ENCODE measurements at places on chromosomes 11 and 22. TPM values are rescaled to one million over a fixed set of nuclear protein-coding genes. Genes with fewer than 3 reads are reported as not detected.

- DNase-seq: peak; percentile 73
These were observed 722 bp upstream of the GUCY1A2 start for GRCh38 chr11:107018902-107019493.

DNA sequence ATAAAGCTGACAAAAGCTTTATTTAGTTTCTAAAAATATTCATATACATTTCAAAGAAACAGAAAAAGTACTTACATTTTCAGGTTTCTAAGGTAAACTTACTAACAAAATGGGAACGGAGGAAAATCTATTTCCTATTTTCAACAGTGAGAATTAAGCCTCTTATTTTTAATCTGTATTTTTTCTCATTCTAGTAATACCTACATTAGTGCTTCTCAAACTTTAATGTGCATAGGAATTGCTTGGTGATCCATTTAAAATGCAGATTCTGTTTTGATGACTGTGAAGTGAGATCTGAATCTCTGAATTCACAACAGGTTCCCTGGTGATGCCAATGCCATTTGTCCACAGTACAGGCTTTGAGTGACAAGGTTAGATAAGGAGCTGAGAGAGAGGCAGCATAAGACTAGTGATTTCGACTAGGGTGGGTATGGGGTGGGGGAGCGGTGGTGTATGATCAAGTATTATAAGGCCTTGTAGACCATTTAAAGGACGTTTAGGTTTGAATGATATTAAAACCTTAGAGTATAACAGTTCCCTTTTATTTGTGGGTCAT lies 402.8 kb downstream of the CNTN5 start:
- no peak for DNase-seq

DNA sequence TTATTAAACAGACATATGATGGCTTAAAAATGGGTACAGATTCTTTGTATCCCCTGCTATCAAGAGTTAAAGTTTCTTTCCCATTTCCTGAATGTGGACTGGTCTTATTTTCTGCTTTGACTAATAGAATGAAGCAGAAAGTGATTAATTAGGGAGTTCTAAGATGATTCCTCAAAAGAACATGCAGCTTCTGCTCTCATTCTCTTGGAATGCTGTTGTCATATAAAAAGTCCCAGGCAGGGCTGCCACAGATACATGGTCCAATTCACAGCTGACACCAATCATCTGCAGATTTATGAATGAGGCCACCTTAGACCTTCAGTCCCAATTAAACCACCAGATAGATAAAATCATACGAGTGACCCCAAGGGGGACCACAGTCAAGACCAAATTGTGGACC lies 844.5 kb upstream of the RAG2 start:
- DNase-seq: no peak

DNA sequence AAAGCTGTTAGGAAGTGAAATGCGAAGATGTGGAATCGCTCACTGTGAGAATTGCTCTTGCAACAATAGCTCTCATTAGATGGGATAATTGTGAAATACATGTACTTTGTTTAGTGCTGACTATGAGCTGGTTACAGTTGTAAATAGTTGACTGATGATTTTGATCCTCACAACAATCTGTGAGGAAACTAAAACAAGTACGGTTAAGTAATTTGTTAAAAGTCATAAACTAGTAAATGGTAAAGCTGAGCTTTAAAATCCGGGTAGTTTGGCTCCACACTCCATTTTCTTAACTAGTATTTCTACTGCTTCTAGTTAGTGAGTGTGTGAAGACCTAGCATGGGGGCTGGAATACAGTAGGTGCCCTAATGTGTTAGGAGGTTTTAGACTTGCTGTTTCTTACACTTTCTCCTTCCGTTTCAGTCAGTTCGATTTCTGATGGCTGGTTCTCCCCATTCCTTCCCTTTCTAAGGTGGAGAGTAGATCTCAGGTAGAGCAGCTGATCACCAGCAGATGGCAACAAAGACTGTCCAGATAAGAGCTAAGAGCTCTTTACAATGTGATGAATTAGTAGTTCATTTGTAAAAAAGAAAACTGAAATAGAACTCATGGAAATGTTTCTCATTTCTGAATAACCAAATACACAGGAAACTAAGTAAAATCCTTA lies 16.3 kb upstream of the CYP2R1 start:
- DNase-seq: peak; percentile 60

DNA sequence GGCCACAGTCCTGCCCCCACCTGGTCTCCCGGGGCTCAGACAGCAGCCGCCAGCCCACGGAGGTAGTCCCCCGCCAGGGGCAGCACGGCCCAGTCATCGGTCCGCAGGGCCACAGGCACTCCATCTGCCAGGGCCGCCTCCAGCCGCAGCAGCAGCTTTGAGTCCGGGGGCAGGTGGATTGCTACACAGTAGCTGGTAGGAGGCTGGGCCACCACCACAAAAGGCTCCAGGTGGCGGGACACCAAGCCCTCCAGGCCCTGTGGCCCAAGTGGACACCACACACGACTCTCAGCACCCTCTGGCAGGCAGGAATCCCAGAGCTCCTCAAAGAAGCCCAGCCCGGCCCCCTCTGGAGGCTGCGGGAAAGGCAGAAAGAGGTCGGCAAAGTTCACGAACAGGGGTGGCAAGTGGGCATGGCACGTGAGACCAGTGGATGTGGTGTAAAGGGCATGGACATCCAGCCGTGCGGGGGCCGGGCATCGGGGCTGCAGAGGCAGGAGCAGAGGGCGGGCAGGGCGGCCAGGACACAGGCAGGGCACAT lies 2.9 kb downstream of the AP5B1 start:
- DNase-seq: no peak

- no peak for DNase-seq
These were observed 29.7 kb upstream of the CYB5R3 start for GRCh38 chr22:42678894-42679293.

DNA sequence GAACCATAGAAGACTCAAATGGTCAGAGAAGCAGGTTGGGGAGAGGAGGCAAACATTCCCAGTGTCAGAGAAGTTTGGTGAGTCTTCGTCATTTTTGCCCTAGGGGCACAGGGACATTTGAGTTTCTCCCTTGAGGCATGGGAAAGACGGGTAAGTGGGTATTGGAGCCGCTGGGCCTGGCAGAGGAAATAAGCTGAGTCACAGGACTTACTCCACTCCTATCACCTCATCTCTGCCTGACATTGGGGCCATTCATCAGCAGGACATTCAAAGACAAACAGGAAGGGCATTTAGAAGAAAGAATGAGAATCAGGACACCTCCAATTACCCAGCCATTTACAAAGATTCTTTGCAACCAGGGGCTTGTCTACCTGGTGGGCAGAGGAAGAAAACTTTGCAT lies 100.7 kb upstream of the SEZ6L start:
- no peak for DNase-seq

Gene SAAL1
- 17.4 TPM for total RNA-seq

Gene LRRC32
- total RNA-seq: 25.8 TPM

Gene APOBEC3B
- 2.2 TPM for total RNA-seq

Gene PTPRCAP
- total RNA-seq: 0.32 TPM

GRCh38 chr11:125443767-125444311 lies 52.2 kb downstream of the FEZ1 start:
- DNase-seq: no peak

DNA sequence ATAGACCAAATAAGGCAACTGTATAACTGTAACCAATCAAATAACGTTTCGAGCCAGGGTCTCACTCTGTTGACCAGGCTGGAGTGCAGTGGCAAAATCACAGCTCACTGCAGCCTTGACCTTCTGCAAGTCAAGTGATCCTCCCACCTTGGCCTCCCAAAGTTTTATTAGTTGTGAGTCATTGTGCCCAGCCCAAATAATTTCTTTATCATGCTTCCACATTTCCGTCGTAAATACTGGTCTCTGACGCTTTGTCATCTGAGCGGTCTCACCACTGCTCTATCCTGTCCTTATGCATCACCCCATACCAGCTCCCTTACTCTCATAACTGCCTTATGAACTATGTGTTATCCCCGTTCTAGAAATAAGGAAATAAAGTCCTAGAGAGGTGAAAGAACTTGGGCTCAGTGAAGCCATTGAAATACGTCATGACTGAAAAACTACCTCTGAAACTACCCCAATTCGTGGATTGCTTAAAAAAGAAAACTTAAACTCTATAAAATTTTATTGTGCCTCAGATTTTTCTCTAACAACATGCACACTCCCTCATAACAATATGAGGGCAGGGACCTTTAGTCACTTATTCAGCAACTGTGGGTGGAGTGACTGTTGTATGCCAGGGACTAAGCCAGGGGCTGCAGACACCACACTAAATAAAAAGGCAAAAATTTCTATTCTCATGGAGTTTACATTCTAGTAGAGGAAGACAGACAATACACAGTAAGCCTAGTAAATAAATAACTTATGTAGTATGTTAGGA lies 15.8 kb upstream of the RTN4RL2 start:
- DNase-seq: peak; percentile 63

- DNase-seq: no peak
These were observed 77.9 kb downstream of the KCNQ1 start for GRCh38 chr11:2522631-2523255.

- no peak for DNase-seq
These were observed 56.2 kb upstream of the SC5D start for GRCh38 chr11:121236115-121237001.

DNA sequence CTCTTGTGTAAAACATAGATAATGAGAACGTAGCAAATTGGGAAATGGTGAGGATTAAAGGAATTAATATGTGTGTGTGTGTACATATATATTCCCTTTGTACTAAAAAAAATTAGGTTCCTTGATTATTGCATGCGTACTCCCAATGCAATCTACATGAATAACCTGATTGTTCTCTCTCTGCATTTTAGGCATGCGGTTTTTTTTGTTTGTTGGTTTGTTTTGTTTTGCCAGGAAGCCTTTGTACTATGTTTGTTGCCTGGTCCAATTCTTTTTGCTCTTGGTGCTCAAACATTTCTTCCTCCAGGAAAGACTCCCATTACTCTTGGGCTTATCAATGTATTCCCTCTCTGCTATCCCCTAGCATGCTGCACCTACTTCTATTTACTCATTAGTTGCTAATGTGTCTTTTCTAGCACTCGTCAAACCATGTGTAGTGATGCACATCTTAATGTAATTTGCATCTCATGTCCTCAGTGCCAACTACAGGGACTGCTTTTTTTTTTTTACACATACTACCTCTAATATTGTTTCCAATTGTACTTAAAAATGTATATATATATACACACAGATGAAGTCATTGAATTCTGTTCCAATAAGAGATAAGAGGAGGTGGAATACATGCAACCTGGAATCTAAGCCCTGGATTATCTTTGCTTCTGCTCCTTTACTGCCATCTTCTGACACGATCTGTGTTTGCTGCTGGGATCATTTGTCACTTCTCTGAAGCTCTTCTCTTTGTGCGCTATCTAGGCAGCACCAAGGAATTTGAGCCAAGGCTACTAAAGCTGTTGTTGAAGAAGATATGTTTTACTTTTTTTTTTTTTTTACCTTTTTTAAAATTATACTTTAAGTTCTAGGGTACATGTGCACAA lies 197.2 kb upstream of the ANO3 start:
- DNase-seq: peak; percentile 29

Gene ST3GAL4
- 16.8 TPM for total RNA-seq

Gene C11orf87
- total RNA-seq: not detected

DNA sequence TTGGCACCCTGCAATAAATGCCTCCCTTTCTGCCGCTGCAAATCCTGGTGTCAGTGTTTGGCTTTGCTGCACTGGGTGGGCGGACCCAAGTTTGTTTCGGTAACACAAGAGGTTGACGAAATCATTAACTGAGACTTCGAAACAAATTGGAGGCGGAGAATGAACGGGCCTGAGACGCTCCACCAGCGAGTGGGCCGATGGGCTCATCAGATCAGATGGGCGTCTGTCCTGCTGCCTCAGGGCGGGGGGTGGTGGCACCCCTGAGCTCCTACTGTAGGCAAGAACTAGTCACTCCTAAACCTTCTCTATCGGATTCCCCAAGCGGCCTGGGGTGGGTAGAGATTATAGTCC lies 918 bp upstream of the CAPN5 start:
- DNase-seq: peak; percentile 80

GRCh38 chr11:2481253-2481652 lies 36.4 kb downstream of the KCNQ1 start:
- DNase-seq: no peak

DNA sequence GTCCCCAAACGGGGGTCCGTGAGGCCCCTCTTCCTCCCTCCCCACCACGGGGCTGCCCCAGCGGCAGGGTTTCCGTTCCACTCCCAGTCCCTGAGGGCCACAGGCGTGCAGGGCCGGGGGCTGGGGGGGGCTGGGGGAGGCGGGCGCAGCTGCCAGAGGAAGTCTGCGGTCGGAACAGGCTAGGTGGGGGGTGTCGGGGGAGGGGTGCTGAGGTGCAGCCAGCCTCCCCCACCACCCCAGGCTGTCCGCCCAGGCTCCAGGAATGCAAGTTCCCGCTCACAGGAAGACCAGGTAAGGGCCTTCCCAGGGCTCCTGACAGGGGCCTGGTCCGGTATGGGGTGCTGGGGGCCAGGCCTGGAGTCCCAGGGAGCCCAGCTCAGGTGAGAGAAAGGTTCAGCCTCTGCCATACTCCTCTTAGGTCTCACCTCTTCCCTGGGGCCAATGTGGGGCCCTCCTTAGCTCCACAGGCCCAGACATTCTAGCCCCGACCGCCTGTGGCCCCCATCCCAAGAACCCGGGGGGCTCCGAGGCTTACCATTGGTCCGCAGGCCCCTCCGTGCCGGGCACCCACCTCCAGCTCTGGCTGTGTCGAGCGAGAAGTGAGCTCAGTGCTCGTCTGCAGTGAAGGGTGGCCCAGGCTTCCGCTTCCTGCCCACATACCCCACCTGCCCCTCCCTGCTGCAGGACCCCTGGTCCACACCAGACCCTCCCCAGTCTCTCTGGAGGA lies at the start of gene PTPRCAP:
TSS of gene PTPRCAP (minus strand) at position 601 of the 727 bp plus-strand sequence. CDS start at position 538, 63 bp downstream.
- no peak for DNase-seq

Gene MMP8
- total RNA-seq: under 0.01 TPM

- no peak for DNase-seq
These were observed 9.6 kb upstream of the RGL4 start for GRCh38 chr22:23681026-23681809.

Gene AGBL2
- 1.3 TPM for total RNA-seq

Gene SLC15A3
- 13.0 TPM for total RNA-seq

- DNase-seq: no peak
These were observed 11.4 kb downstream of the TUBA8 start for GRCh38 chr22:18121954-18122554.

Data from fibroblast of villous mesenchyme (primary cell).